ENCODE measurements at places on chromosomes 1 and 21.

- no peak overlapping the region for H3K4me3 ChIP-seq
- no peak overlapping the region for H3K27ac ChIP-seq
- H3K4me1 ChIP-seq = no peaks in the 10 kb centered on the region
- no peak for DNase-seq
Measured at GRCh38 chr1:147050654-147051053, 112.5 kb downstream of the NBPF12 start.

DNA sequence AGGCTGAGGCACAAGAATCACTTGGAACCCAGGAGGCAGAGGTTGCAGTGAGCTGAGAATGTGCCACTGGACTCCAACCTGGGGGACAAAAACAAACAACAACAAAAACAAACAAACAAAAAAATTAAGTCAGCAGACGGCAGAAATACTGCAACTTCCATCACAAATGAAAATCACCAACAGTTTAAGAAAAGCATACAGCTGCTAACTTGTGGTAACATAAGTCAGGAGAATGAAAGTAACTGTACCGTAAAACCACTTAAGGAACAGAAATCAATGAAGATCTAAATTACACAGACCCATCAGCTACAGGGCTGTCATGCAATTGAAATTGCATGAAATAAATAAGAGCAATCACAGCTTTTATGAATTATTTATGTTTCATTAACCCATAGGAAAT, 25.0 kb downstream of the MCOLN2 start:
- no peak overlapping the region for H3K27ac ChIP-seq
- no peak for DNase-seq
- H3K4me3 ChIP-seq = no peak overlapping the region
- H3K4me1 ChIP-seq = no peaks in the 10 kb centered on the region

DNA sequence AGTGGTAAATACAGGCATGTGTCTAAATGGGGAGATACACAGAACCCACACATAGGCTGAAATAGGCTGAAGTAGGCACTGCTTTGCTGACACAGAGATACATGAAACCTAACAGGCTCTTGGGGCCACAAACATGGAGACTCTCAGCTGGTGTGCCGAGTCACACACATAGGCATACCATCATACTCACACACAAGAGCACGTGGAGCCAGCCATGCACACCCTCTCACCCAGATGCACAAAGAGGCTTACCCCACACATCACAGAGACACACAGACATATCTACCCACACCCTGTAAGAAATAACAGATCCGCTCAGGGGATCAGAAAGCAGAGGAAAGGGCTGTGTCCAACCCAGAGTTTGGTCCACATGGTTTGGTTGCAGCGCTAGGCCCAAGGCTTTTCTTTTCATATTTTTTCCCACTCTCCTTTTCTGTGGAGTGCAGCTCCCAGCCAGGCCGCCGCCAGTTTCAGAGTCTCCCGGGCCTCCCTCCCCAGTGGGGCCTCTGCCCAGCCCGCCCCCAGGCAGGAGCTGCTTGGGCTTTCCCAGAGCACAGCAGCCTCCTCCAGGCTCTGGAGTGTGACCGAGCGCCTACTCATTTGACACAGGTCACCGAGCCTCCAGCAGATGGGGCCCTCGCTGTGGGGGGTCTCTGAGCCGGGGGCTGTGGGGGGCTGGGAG, 3.9 kb upstream of the POU3F1 start:
- DNase-seq = no peak
- no peak overlapping the region for H3K4me3 ChIP-seq
- H3K36me3 ChIP-seq = no peaks in the 10 kb centered on the region
- peaks cover 81% of the 10 kb centered on the region for H3K27me3 ChIP-seq

- no peak overlapping the region for H3K27ac ChIP-seq
- no peak overlapping the region for H3K4me3 ChIP-seq
- peaks cover 10% of the 10 kb centered on the region for H3K4me1 ChIP-seq
- H3K27me3 ChIP-seq = no peaks in the 10 kb centered on the region
Measured at GRCh38 chr1:208606959-208607358, 362.8 kb upstream of the PLXNA2 start.

GRCh38 chr1:12031039-12031980, 12.0 kb downstream of the MIIP start:
- peaks cover 3% of the 10 kb centered on the region for H3K4me1 ChIP-seq
- H3K27ac ChIP-seq = no peak overlapping the region
- no peak overlapping the region for H3K4me3 ChIP-seq
- H3K27me3 ChIP-seq = no peaks in the 10 kb centered on the region

- H3K4me1 ChIP-seq = peaks cover 18% of the 10 kb centered on the region
- DNase-seq = no peak
- H3K27me3 ChIP-seq = no peaks in the 10 kb centered on the region
- peaks cover 9% of the 10 kb centered on the region for H3K36me3 ChIP-seq
Measured at GRCh38 chr21:31316488-31317169, 27.4 kb downstream of the TIAM1 start.

DNA sequence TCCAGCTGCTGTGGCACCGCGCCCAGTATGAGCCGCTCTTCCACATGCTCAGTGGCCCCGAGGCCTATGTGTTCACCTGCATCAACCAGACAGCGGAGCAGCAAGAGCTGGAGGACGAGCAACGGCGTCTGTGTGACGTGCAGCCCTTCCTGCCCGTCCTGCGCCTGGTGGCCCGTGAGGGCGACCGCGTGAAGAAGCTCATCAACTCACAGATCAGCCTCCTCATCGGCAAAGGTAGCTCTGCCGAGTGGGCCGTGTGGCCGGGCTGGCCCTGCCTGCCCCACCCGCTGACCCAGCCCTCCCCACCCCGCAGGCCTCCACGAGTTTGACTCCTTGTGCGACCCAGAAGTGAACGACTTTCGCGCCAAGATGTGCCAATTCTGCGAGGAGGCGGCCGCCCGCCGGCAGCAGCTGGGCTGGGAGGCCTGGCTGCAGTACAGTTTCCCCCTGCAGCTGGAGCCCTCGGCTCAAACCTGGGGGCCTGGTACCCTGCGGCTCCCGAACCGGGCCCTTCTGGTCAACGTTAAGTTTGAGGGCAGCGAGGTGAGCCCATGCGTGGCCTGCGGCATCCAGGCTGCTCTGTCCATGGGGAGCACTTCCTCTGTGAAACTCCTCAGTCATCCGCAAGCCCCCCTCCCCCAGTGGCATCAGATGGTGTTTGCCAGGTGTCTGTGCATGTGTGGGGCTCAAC, 64.2 kb downstream of the PIK3CD start:
- H3K4me3 ChIP-seq = no peak overlapping the region
- H3K36me3 ChIP-seq = no peaks in the 10 kb centered on the region
- H3K27ac ChIP-seq = no peak overlapping the region
- no peak for DNase-seq
- H3K4me1 ChIP-seq = peaks cover 7% of the 10 kb centered on the region
- H3K27me3 ChIP-seq = no peaks in the 10 kb centered on the region

DNA sequence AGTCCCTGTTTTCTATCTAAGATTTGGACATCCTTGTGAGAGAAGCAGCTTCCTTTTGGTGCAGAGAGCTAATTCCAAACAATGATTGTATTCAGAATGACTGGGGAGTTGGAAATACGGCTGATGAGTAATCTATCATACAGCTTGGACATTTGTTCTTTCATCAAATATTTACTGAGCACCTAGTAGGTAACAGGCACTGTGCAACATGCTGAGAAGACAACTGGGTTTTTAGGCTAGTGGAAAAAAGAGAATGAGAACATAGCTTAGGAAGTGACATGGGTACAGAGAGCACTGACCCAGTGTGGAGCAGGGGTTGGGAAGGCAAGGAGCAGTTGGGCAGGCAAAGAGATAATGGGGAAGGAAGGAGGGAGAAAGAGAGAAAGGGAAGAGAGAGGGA, 87.5 kb downstream of the TBX19 start:
- H3K27me3 ChIP-seq = no peaks in the 10 kb centered on the region
- H3K36me3 ChIP-seq = no peaks in the 10 kb centered on the region
- H3K4me1 ChIP-seq = peaks cover 8% of the 10 kb centered on the region
- H3K27ac ChIP-seq = no peak overlapping the region
- no peak for DNase-seq

Measured in mesothelial cell of epicardium (in vitro differentiated cells).